ENCODE measurements at places on chromosomes 7 and 10.

GRCh38 chr7:76283254-76284159, 19.0 kb upstream of the HSPB1 start:
- DNase-seq, result no peak

GRCh38 chr10:101301111-101301731, 52.7 kb upstream of the BTRC start:
- DNase-seq, result no peak

DNA sequence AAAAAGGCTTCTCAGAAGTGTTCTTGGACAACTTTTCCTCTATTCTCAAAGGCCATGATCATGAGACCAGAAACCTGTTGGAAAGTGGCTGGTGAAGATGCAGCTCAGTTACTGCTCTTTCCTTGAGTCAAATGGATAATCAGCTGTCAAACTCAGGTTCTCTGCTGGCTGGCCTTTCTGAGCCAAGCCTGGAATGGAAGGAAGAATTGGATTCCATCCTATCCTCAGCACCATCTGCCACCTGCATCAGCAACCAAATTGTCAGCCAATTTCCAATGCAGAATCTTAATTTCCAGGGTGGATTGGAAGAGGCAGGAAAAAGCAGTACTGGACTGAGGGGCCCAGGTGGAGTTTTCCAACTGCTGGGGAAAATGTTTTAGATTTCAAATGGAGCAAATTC, 631.7 kb downstream of the KCNMA1 start:
- no peak for DNase-seq

DNA sequence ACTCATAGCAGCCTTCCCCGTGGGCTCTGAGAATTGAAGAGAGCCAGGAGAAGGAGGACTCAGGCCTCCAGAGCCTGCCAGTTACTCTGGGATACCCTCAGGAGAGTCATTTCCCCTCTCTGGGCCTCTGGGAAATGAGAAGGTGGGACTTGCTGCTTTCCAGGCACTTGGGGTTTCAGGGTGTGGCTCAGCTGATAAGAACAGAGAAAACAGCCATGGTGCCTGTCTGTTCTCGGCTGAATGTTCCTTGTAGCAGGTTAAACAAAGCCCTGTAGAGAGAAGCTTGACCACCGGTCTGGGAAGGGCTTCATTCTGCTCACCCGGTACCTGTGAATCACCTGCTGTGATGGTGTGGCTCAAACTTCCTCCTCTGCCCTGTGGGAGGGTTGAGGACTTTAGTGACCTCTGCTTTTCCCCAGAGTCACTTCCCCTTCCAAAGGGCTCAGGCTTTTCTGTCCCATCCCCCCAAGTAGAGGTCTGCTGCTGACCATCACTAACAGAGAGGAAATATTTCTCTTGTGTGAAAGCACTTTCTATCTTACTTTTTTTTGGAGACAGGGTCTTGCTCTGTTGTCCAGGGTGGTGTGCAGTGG, 212.4 kb upstream of the GALNT17 start:
- DNase-seq, result no peak

Data from activated CD8-positive, alpha-beta memory T cell treated with anti-CD3 and anti-CD28 coated beads for 48 hours (primary cell).